ENCODE measurements at places on chromosomes 5 and 9.
A peak's percentile ranks its signal among the peaks of the same experiment; 100 is the strongest.

DNA sequence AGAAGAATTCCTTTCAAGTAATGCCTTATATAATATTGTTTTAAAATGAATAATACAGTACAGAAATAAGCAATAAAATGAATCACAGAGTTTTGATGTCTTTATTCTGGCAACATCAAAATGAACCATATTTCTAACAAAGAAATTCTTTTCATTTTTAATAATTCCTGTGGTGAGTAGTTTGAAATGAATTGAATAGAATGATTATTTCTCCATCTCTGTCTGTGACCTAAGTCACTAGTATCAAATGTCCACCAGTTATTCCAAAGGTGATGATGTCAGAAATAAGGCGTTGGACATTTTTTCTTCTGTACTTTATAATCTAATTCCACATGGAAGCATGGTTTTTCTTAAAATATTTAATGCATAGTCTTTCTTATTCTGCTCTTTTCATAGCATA lies 106.2 kb downstream of the ADAMTSL1 start:
- no peak for DNase-seq

DNA sequence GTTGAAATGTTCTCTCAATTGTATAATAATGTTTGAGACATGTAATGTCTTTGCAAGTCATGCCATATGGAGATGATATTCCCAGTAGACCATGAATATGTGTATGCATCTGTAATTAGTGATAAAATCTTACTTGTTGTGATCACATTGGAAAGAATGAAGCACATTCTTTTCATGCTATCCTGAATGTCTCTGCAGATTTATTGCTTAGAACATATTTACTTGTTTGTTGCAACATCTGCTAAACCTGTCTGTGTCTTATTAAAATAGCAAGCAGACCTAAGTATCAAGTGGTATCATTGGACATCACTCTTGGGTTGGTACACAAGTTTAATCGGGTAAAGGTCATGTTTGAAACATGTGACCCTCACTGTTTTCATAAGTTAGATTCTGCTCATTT lies 265.5 kb upstream of the CD180 start:
- no peak for DNase-seq

- no peak for DNase-seq
Measured at GRCh38 chr5:165956854-165957253, 2334.6 kb upstream of the WWC1 start.

DNA sequence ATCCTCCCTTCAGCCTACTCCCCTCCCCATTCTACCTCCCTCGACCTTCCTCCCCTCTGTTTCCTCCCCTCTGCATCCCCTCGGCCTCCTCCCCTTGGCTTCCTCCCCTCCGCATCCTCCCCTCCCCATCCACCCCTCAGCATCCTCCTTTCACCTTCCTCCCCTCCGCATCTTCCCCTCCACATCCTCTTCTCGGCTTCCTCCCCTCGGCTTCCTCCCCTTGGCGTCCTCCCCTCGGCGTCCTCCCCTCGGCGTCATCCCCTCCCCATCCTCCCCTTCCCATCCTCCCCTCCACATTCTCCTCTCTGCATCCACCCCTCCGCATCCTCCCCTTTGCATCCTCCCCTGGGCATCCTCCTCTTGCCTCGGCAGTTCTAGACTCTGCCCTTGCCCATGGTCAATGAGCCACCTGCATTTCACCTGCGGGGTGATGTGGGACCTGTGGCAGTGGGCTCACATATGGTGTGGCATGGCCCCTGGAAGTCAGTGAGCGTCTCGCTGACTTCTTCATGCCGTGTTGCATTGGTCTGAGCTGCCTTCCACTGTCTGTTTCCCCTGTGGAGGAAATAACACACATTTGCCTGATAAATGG lies 113.0 kb downstream of the WNK2 start:
- DNase-seq, result no peak

- DNase-seq, result no peak
Measured at GRCh38 chr9:4425319-4426045, 64.8 kb upstream of the SLC1A1 start.

- no peak for DNase-seq
Measured at GRCh38 chr9:120443489-120443888, 136.5 kb downstream of the CDK5RAP2 start.

GRCh38 chr5:37435261-37435660 lies 56.1 kb downstream of the WDR70 start:
- DNase-seq, result no peak

DNA sequence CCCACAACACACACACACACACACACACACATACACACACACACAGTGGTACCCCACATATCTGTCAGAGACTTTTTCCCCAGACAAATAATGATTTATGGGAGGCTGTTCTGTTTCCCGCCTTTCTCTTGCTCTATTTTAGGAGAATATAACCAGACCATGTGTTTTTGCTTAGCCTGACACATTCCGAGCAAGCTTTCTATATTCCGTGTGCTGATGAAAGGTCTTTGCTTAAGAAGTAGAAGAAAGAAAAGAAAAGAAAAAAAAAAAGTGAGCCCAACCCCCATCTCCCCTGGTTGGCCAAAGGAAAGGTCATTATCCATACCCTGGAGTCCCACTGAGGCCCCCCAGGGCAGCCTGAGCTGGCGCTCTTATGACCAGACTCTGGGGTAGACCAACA lies 338.6 kb downstream of the SLIT3 start:
- no peak for DNase-seq

GRCh38 chr9:9412241-9412640 lies 1200.6 kb downstream of the PTPRD start:
- DNase-seq, result no peak

DNA sequence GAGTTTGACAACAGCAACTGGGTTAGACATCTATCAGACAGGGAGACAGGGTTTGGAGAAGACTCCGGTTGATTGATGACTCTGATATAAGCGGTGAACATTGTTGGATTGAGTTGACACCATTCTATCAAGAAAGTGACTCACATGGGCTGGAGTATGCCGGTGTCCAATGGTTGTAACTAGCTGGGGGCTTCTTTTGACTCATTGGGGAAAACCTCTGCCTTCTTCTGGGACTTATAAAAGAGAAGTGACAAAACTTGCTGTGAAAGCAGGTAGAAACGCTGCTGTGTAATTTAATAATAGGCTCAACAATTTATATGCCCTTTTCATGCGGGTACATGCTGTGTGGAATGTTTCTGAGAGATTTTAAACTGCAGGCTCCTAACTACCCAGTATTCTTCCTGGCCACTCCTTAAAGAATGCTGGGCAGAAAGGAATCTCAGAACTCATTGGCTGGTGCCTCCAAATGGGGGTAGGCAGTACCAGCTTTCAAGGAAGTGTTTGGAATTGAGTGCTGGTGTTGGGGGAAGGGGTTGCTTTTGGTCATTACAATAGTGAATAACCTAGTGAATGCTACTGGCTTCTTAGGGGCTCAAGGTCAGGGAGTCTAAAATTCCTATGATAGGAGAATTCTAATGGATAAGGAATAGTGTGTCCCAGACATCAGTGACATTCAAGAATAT lies 43.9 kb downstream of the FYB1 start:
- no peak for DNase-seq

GRCh38 chr9:94773655-94774054 lies 47.2 kb downstream of the AOPEP start:
- DNase-seq, result no peak

DNA sequence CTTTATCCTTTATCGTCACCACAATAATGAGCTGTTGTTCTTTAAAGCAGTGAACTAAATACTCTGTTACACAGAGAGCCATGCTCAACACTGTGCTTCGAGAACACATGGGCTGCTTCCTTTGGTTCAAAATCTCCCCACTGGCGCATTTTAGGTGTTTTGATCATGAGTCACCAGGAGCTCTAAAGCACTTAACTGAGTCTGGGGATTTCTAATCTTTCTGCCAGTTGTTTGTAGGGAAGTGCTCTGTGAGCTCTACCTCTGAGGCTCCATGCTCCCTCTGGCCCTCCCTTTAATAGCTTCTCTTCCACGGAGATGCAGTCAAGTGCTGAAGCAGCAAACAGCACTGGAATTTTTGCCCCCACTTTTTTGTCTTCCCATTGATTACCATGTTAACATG lies 17.0 kb downstream of the ERAP2 start:
- no peak for DNase-seq

DNA sequence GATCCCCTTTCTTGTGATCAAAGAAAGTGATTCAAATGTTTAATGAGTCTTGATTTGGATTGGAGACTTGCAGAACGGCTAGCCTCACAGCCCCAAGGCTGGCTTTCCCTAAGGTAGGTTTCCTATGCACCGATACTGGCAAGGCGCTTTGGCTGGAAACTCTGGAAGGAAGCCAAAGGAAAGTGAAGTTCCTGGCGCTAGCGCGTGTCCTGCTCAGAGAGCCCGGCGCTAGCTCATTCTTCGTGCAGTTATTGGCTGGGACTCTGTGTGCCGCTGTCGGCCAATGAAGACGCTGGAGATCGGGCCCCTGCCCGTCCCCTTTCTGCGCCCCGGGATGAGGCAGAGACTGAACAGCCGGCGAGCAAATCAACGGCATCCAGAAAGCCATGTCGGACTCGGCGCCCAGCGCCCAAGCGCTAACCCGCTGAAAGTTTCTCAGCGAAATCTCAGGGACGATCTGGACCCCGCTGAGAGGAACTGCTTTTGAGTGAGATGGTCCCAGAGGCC lies at the start of gene PCDHGC3:
Gene PCDHGC3, plus strand, starts transcription at position 342 of the 507 bp plus-strand sequence. Its CDS starts 151 bp downstream, at position 493.
- DNase-seq, result peak; percentile 77

DNA sequence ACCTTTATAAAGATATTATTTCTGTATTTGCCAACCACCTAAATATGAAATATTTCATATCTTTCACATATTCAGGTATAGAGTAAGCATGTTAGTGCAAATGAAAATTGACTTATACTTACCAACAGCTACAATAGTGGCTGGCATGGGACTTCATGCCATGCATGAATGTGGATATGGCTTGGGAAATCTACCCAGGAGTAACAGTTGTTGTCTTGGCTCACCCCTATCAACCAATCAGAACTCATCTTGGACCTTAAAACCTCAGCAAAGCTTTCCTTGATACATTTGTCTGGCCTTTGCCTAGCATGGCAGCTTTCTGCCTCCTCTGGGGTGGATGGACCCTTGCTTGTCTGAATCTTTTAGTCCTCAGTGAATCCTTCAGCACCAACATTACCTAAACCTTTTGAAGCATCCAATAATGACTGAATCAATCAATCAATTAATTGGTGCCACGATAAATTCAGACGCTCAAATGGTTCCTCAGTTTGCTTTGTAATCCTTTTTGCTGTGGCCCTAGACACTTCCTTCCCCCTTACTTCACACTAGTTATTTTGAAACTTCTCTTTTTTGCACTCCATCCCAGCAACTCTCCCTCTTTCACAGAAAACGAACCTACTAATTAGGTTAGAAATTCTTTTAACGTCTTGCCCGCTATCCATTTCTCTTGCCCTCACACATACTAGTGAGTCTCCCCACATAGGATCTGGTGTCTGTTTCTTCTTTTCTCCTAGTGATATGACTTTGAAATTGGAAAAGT lies 132.3 kb upstream of the ZNF608 start:
- DNase-seq, result no peak

- DNase-seq, result no peak
Measured at GRCh38 chr5:6582507-6583048, 50.3 kb downstream of the NSUN2 start.

GRCh38 chr9:79061752-79062616 lies 509.8 kb upstream of the TLE4 start:
- DNase-seq, result no peak

DNA sequence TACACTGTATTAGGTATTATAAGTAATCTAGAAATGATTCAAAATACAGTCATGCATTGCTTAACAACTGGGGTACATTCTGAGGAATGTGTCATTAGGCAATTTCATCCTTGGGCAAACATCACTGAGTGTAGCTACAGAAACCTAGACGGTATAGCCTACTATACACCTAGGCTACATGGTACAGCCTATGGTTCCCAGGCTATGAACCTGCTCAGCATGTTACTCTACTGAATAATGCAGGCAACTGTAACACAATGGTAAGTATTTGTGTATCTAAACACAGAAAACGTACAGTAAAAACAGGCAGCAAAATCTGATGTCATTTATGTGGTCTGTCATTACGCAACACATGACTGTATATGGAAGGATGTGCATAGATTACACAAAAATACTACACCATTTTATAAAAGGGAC lies 96.8 kb downstream of the RAPGEF6 start:
- DNase-seq, result no peak

- no peak for DNase-seq
Measured at GRCh38 chr9:82299870-82300269, 311.3 kb downstream of the SPATA31D1 start.

- no peak for DNase-seq
Measured at GRCh38 chr5:150479416-150479815, 28.5 kb upstream of the NDST1 start.

GRCh38 chr9:116061546-116062205 lies 91.9 kb upstream of the PAPPA start:
- DNase-seq, result no peak

GRCh38 chr9:110309681-110310080 lies 28.0 kb downstream of the TXNDC8 start:
- DNase-seq, result no peak

DNA sequence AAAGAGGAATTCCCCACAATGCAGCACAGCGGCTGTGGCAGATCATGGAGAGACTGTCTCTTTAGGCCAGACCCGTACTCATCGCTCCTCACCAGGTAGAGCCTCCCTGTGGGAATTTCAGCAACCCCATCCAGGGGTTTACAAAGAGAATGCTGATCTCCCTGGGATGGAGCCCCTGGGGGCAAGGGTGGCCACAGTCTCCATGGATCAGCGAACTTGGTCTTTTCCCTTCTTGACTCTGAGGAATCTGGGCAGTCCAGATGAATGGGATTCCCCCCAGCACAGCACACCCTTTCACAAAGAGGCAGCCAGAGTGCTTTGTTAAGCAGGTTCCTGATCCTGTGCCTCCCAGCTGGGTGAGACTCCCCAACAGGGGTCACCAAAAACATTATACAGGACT lies 108.7 kb upstream of the RGMB start:
- DNase-seq, result no peak

GRCh38 chr5:95163079-95163478 lies 121.8 kb downstream of the MCTP1 start:
- no peak for DNase-seq

GRCh38 chr5:175235251-175235960 lies 208.6 kb downstream of the DRD1 start:
- no peak for DNase-seq

GRCh38 chr5:154756868-154757813 lies 2.0 kb downstream of the LARP1 start:
- no peak for DNase-seq

DNA sequence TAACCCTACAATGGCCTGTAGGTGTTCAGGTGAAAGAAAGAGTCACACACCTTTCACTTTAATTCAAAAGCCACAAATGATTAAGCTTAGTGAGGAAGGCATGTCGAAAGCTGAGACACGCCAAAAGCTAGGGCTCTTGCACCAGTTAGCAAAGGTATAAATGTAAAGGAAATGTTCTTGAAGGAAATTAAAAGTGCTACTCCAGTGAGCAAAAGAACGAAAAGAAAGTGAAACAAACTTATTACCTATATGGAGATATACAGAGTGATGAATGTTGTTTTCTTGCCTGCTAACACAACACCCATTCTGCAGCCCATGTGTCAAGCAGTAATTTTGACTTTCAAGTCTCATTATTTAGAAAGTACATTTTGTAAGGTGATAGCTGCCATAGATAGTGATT lies 254.2 kb upstream of the SLC24A2 start:
- DNase-seq, result no peak

DNA sequence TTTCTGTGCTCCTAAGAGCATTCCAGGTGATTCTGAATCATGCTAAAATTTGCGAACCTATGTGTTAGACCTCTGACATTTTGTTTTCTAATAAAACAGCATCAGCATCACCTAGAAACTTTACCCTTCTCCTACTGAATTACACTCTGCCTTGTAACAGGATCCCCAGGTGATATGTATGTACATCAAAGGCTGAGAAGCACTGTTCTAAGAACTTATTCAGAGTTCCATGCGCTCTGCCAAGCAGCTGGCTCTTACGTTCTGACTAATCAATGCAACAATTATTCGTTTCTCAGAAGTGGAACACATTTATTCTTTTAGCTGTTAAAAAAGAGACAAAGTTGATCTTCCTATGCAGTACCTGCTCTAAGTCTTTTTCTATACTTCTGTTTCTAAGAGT lies 228.6 kb downstream of the SLF1 start:
- DNase-seq, result no peak
